ENCODE measurements at places on chromosomes 13 and 19.
A peak's percentile ranks its signal among the peaks of the same experiment; 100 is the strongest.

DNA sequence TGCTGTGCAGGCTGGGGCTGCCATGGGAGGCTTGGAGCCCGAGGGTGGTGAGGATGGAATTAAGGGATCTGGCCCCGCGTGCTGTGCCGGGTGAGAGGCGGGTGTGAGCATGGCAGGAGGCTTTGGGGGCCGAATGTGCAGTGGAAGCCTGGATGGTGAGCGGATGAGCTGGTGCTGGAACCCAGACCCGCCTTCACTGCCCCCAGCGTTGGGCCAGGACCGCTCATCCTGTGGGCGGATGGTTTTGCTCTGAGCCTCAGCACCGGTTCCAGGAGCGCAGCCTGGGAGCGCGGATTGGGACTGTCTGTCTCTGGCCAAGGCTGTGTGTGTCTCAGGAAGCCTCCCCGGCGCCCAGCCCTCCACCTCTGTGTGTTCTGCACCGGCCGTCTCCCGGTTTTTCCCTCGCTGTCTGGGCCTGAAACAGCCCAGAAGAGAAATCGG lies 16.7 kb downstream of the KDM4B start:
- no peak for DNase-seq

- DNase-seq, result peak; percentile 48
Observed at GRCh38 chr13:21637296-21637695, 33.3 kb upstream of the MICU2 start.

- peak; percentile 72 for DNase-seq
Observed at GRCh38 chr19:13060964-13061927, 41.4 kb downstream of the LYL1 start.

- no peak for DNase-seq
Observed at GRCh38 chr19:39848392-39848791, 2.2 kb upstream of the FBL start.

DNA sequence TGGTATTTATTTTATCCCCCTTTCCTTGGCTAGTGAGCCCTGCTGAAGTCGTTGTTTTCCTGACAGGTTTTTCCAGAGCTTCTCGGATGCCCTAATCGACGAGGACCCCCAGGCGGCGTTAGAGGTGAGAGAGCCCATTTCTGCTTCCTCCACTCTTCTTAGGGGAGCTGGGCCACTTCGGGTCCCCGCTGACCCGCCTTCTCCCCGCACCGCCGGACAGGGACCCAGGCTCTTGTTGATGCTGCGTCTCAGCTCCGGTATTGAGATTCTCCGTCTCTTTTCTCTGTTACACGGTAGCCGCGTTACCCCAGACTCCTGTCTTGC lies 306 bp downstream of the SUGT1 start:
- DNase-seq, result no peak

Data from NCI-H1436 (cell line).